ENCODE measurements at places on chromosomes 1 and 21.
A peak's percentile ranks its signal among the peaks of the same experiment; 100 is the strongest.

GRCh38 chr1:92944901-92945747 is 16.1 kb downstream of the DIPK1A start:
- DNase-seq: no peak

- no peak for DNase-seq
Observed at GRCh38 chr1:92543131-92544055, 56.7 kb upstream of the GFI1 start.

DNA sequence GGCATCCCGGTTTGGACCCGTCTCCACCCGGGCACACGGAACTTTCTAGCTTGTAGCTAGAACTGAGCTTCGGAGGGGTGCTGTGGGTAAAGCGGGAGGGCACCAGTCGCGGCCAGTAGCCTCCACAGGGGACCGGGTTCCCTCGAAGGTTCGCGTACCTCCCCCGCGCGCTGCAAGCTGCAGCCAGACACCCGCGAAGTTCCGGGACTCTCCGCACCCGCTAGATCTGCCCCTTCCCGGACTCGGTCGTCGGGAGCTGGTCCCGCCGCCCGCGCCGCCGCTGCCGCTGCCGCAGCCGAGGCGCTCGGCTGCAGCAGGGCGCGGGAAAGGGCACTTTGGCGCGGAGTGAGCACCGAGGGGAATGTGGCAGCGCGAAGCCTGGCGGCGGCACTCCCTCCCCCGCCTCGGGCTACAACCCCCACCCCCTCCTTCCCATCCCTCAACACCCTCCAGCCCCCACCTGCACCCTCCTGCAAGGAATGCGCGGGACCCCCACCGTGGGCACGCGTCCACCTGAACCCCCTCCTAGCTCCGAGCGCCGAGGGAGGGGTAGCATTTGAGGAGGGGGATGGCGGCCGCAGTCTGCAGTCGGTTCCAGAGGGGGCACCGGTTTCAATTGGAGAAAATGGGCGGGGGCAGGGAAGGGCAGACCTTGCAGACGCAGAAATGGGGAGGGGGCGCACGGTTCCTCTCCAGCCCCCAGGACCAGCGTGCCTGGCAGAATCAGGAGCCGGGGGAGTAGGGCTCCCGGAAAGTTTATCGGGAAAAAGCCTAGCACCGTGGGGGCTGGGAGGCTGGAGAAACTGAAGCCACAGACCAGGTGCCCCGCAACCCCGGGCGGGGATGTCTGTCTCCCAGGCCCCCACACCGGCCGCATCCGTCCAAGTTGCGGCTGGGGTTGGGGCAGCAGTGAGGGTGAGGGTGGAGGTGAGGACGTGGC is 968 bp downstream of the CSMD2 start:
- no peak for DNase-seq

DNA sequence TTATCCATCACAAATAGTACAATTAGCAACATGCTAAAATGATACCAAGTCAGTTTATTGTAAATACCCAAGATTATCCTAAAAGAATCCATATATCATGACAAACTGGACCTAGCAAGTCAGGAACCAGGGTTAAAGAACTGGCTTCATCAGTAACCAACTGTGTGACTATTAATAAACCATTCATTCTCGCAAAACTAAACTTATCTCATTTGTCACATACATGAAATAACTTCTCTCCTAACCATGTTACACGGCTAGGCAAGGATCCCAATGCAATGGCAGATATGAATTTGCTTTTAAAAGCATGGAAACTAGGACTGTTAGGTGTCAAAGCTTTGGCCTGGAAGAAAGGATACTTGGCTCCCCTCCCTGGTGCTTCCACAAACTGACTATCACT is 29.4 kb downstream of the CYP2J2 start:
- no peak for DNase-seq

- no peak for DNase-seq
Observed at GRCh38 chr1:117401761-117402160, 34.5 kb downstream of the MAN1A2 start.

DNA sequence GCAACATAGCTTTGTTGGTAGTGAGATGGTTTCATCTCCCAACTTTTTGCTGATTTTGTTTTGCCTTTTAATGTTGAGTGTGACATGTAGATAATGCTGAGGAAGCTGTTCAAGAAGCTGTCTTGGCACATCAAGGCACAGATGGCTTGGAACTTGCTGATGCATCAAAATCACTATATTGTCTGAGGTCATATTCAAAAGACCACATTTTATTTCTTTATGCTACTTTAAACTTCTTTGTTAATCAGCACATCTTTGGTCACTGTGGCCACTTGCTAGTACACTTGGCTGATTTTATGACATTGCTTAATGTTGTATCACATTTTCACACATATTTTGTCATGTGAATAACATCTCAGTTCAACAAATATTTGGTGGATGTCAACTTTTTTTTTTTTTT is 87.1 kb upstream of the BCL10 start:
- no peak for DNase-seq

- no peak for DNase-seq
Observed at GRCh38 chr1:43764581-43764980, 57.2 kb downstream of the ST3GAL3 start.

GRCh38 chr1:110286564-110286963 is 52.6 kb upstream of the RBM15 start:
- DNase-seq: no peak

- no peak for DNase-seq
Observed at GRCh38 chr21:14547834-14548513, 1.9 kb upstream of the SAMSN1 start.

DNA sequence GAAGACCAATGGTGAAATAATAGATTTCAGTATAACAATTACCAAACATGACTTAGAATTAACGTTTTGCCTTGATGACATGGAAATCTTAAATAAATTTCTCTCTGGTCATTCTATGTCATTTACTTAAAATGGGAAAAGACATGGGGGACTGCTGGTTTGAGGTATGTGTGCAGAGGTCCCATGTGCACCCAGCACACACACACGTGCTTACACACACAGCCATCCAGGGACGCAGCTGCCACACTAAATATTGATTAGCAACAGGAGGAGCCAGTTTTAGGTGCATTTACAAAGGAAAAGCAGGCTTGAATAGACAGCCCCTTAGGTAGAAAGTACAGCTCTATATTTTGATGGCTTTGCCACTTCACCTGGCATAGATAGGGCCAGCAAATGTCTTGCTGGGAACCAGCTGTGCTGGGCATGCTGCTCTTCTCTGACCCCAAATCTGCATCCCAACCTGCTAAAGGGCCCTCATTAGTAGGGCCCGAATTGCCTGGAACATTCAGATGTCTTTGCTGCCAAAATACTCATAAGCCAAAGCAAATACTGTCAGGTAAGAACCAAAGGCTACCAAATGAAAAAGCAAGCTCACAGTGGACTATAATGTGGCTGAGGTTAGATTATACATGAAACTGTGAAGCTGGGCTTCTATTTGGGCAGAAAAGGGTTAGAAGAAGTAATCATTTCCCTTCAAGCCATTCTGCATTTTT is 399.9 kb downstream of the HHAT start:
- DNase-seq: no peak

GRCh38 chr1:183721041-183721440 is 67.9 kb upstream of the APOBEC4 start:
- no peak for DNase-seq

GRCh38 chr1:21149855-21150432 is 26.8 kb downstream of the EIF4G3 start:
- no peak for DNase-seq

GRCh38 chr1:32724678-32725614 is 22.4 kb upstream of the SYNC start:
- DNase-seq: peak; percentile 83

GRCh38 chr1:162605225-162605927 is 26.9 kb upstream of the DDR2 start:
- DNase-seq: no peak

GRCh38 chr1:185402930-185403329 is 85.9 kb upstream of the IVNS1ABP start:
- DNase-seq: no peak

- no peak for DNase-seq
Observed at GRCh38 chr21:15557925-15558324, 171.9 kb upstream of the USP25 start.

- DNase-seq: no peak
Observed at GRCh38 chr1:223183268-223183862, 40.3 kb upstream of the TLR5 start.

GRCh38 chr1:232669981-232670747 is 40.2 kb upstream of the SIPA1L2 start:
- no peak for DNase-seq

DNA sequence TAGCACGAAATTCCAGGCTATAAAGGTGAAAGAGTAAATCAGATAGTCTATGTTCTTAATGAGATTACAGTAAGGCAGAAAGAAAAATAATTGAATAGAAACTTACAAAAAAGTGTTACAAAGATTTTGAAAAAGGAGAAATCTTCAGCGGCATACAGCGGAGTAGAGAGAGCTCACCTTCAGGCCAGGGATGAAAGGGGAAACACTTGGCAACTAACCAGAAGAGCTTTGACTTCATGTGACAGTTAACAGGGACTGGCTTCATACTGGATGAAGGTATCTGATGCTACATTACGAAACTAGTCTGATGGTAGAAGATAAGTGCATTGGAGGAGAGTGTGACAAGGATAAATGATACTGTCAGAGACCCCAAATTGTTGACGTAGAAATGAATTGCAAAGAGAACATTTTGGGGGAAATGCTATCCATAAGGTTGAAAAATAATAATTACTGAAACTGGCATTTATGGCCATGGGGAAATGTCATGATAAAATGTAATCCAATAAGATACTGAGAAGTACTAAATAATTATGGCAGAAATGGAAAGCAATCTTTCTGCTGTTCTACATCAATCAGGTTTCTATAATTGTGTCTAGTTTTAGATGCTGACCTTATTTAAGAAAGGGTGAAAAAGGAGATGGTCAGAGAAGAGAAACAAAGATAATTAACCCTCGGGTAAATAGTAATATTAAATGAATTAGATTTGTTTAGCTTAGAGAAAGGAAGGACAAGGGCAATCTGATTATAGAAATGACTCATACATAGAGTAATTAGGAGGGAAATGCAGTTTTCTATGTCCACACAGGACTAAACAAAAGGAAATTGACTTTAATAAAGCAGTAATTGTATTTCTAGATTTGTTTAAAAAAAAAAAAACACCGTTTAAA is 808.7 kb downstream of the NCAM2 start:
- DNase-seq: no peak

- DNase-seq: no peak
Observed at GRCh38 chr1:116737855-116738321, 16.3 kb upstream of the CD2 start.

GRCh38 chr21:37877888-37878684 is 38.2 kb downstream of the KCNJ6 start:
- DNase-seq: no peak

- peak; percentile 16 for DNase-seq
Observed at GRCh38 chr21:17139696-17140095, 373.1 kb upstream of the CXADR start.

DNA sequence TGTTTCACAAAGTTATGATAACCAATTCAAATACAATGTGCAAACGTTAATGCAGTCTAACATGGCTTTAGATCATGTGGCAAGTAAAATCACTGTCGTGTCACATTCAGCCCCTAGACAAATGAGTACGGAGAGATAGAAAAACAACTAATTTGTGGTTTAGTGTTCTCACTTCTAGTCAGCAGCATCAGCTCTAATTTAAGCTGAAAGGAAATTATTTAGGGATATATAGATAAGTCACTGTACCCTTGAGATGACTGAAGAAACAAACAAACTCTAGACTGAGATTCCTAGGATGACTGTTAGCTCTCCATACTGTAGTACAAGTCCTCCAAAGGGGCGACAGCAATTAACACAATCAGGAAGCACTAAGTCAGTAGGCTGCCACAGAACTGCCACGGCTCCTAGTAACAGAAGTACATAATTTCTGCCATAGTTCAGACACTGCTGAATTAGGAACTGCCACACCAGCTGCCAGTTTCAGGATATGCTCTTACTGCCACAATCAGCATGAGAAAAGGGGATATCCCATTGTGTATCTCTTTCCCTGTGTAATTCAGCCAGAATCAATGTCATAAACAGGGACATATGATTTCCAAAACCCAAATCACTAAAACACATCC is 150.4 kb upstream of the NEGR1 start:
- no peak for DNase-seq

GRCh38 chr1:215807911-215808436 is 240.9 kb downstream of the KCTD3 start:
- no peak for DNase-seq

GRCh38 chr1:41860214-41860613 is 58.5 kb downstream of the HIVEP3 start:
- DNase-seq: no peak

DNA sequence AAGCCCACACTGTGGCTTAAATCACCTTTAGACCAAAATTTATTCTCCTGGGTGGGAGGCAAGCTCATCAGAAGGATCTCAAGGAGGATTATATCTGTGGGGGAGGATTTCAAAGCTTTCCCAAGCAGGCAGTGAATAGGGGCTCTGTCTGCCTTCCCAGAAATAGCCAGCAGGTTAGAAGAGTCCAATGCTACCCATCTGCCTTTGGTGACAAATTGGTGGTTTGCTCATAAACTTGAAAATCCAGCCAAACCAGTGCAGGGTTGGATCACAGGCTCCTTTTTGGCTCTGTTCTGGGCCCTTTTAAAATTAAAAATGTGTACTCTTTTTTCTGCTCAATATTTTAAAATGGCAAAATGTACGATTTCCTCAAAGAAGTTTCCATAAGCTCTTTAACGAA is 118.9 kb upstream of the ZC3H11B start:
- no peak for DNase-seq

DNA sequence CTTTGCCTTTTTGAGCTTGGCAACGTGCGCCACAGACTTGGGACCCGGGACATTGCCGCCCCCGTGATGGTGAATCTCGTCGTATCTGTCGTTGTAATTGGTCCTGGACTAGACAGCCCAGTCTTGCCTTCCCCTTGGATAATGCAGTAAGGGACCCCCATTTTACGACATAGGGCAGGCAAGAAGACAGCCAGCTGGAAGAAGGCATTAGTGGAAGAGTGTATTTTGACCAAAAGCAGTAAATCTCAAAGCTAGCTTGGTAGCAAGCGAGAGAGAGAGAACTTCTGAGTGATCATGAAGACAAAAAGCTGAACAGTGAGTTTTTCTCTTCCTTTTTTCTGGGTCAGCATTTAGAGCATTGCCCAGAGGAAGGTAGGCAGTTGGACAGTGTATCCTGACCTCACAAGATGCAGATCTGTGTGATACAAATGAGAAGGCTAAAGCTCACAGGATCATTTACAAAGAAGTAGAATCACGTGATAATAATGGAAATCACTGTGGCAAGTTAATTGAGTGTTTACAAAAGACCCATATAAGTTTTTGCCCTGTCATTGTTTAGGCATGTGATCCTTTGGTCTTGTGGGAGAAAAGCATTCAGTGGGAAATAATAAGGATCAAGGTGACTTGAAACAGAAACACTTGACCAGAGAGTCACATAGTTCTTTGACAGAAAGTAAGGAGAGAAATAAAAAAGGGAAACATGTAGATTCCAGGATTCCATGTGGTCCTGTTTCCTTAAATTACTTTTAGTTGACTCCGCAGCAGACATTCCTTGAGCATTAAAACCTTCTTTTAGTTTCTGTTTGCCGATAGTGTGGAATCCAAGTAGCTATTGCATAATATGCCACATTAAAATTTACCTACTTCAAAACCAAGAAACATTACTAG is 66.3 kb downstream of the CNST start:
- no peak for DNase-seq
